Left ventricle myocardium superior (tissue), 1 donor: ENCODE measurements at places on chromosomes 16 and 17. TPM values are rescaled to one million over a fixed set of nuclear protein-coding genes. Genes with fewer than 3 reads are reported as not detected.

- DNase-seq: peak; percentile 29
These were observed 9.2 kb downstream of the MXRA7 start for GRCh38 chr17:76701471-76701967.

DNA sequence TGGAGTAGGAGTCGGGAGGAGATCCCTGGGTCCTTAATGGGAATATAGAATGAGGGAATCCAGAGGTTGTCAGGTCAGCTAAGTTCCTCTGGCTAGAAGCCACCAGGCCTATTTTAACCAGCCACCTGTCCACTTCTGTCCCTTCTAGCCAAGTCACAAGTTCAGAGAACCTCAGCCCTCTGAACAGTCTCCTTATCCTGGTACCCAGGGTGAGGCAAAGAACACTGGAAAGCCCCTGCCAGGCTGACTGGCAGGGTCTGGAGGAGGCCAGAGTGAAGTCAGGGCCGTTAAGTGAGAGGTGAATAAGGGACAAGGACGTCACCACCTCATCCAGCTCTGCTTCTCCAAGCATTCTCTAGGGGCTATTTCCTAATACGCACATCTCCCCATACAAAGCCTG is 2.7 kb downstream of the CTDNEP1 start:
- no peak for DNase-seq

- no peak for DNase-seq
These were observed 791 bp upstream of the C17orf75 start for GRCh38 chr17:32342603-32343325.

GRCh38 chr16:77873066-77873465 is 84.7 kb downstream of the VAT1L start:
- no peak for DNase-seq

DNA sequence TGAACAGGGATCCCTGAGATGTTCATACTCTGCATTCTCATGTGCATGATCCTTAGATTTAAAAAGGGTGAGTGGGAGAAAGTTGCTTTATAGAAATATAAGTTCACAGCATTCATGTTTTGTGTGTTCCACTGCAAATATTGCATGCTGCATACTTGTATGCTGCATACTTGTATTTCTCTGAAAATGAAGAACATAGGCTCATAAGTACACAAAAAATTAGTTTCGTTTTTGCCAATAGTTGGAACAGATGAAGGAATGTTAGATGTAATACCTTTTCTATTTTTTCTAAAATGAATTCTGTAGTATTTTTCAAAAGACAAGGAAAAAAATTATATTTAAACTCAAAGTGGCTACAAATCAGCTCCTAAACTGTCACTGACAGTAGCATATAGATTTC is 79.0 kb downstream of the NFAT5 start:
- no peak for DNase-seq

DNA sequence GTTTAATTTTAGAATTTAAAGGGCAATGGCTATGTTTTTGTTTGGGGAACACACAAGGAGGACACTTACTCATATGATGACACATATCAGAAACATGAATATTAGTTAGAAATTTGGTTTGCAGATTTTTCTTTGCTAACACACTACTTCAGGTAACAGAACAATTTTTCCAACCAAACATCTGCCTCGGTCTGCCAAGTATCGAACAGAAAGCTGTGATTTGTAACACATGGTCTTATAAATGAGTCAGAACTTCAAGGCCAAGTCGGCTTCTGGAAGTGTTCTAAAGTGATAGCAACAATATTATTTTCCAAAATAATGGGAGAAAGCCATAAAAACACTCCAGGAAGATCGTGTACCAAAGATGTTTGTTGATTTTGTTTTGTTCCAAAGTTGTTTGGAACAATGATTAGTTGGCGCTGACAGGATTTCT is 75.9 kb upstream of the PMFBP1 start:
- no peak for DNase-seq

The CPHXL2 gene
- total RNA-seq: not detected

The PRKAR1A gene
- total RNA-seq: 599 TPM

The SBK1 gene
- total RNA-seq: 2.8 TPM

The MEIOC gene
- not detected for total RNA-seq
